ENCODE measurements at places on chromosomes 13 and 19.

- DNase-seq: peak; percentile 15
Measured at GRCh38 chr13:36789061-36789460, 30.0 kb upstream of the RFXAP start.

- peak; percentile 12 for DNase-seq
Measured at GRCh38 chr19:57363688-57364181, 384 bp downstream of the TRAPPC2B start.

DNA sequence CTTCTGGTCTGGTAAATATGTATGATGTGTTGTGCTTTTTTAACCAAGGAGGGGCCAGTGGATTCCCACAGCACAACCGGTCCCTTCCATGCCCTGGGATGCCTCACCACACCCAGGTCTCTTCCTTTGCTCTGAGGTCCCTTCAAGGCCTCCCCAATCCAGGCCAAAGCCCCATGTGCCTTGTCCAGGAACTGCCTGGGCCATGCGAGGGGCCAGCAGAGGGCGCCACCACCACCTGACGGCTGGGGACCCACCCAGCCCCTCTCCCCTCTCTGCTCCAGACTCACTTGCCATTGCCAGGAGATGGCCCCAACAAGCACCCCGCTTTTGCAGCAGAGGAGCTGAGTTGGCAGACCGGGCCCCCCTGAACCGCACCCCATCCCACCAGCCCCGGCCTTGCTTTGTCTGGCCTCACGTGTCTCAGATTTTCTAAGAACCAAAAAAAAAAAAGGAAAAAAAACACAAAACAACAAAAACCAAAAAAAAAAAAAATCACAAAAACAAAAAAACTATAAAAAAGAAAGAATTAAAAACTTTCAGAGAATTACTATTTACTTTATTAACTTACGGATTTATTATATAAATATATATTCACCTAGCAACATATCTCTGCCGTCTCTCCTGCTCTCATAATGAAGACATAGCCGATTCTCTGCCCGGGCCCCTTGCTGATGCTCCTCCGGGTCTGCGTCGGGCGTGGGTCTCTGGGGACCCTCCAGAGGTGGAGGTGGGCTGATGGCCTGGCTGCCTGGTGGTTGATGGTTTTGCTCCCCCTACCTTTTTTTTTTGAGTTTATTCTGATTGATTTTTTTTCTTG, 14.4 kb downstream of the CAPN12 start:
- peak; percentile 50 for DNase-seq

- DNase-seq: peak; percentile 53
Measured at GRCh38 chr13:104779311-104779993, 1713.2 kb upstream of the SLC10A2 start.

- DNase-seq: peak; percentile 39
Measured at GRCh38 chr13:52345048-52345447, 60.9 kb downstream of the THSD1 start.

GRCh38 chr19:8044018-8044417, 8.5 kb upstream of the CCL25 start:
- DNase-seq: no peak

DNA sequence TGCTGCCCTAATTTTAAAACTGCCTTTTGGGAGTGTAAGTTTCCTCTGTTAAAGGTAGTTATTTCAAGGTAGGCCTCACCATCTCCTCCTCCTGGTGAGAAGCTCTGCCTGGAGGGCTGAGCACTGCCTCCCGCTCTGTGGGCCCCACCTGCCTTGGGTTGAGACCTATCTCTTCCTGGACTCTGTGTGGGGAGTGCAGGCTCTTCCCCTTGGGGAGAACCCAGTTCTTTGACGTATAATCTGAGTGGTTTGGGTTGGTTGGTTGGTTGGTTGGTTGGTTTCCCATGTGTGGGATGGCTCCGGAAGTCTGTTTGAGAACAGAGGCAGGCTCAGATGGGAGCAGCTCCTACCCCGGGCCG, 39.1 kb downstream of the ACTN4 start:
- DNase-seq: no peak

DNA sequence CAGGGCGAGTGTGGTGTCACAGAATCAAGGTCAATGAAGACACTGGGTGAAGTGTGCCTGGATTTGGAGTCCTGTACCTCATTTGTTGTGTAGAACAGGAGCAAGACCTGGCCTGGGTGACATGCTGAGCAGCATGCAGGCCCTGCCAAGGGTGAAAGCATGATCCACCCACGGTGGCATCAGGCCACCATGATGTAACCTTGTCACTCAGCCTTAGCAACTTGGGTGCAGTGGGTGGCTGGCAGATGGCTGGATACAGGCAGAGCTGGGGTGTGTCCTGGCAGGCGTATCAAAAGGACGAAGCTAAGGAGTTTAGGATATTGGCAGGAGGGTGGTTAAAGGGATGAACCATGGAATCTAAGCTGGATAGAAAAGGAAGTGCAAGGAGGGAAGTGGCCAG, 10.3 kb downstream of the THSD1 start:
- DNase-seq: no peak

DNA sequence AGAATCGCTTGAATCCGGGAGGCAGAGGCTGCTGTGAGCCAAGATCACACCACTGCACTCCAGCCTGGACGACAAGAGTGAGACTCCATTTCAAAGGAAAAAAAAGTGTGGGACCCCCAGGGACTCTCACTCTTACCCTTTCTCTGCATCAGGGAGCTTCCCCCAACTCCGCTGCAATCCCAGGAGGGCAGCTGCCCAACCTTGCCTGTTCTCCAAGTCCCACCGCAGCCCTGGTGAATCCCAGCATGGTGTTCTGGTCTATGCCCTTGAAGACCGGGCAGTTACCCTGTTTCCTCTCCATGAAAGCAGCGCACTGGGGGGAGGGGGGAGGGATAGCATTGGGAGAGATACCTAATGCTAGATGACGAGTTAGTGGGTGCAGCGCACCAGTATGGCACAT, 35.7 kb upstream of the DPRX start:
- DNase-seq: no peak

DNA sequence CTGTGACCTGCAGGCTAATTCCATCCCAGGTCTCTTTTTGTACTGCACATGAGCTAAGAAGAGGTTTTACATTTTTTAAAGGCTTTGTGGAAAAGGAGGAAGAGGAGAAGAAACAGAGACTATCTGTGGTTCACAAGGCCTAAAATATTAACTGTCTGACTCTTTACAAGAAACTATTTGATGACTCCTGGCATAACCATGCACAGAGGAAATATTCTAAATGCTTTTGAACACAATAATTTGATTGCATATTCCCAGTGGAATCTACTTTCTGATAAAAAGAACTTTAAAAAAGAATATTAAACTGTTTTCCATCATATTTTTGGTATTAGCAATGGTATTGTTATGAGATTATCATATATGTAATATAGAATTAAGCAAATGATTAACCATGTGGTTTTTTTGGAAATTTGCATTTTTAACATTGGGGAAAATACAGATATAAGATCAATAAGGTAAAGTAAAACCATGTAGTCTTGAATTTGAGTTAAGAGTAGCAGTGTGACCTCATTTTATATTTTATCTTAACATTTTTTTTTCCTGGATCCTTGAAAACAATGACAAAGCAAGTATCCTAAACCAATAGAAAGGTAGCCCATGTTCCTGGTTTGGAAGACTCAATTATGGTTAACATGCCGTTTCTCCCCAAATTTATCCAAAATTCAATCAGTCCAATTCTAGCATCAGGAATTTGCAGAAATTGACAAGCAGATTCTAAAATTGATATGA, 251.0 kb downstream of the UQCRFS1 start:
- peak; percentile 93 for DNase-seq

DNA sequence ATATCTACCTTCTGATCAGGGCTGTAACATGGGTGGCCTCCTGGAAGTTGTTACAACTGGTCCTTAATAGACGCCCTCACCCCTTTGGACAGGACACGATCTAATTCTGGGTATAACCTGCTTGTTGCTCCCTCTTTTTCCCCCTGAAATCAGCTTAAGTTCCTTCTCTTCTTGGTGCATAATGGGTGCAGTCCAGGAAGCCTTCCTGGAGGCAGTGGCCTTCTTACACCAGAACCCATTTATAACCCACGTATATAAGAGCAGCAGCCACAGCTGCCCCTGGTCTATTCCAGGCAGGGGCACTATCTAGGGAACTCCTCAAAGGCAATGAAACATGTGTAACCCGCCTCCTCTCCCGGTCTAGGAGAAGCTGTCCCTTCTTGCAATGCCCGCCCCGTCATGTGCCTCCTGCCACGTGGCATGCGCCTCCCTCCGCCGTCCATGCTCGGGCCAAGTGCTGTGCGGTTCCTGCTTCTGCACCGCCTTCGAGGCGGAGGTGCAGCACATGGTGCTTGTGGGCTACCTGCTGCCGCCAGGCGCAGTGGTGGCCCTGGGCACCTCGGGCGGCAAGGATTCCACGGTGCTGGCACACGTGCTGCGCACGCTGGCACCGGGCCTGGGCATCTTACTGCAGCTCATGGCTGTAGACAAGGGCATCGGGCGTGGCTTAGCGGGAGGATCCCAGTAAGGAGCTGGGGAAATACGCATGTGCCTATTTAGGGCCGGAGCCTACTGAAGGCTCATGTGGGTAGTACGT, 27.3 kb downstream of the ZNF175 start:
- no peak for DNase-seq

- DNase-seq: no peak
Measured at GRCh38 chr19:13078897-13079541, 23.6 kb downstream of the LYL1 start.

DNA sequence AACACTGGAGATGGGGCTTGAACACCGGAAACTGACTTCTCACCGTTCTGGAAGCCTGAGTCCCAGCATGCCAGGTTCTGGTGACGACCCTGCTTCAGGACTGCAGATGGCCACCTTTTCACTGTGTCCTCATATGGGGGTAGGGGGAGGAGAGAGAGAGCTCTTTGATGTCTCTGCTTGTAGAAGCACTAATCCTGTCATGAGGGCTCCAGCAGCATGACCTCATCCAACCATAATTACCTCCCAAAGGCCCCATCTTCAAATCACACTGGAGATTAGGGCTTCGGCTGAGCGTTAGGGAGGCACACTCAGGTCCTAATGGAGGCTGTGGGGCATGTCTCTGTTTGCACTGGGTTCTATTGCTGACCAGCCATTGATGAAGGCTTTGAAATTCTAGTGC, 255.3 kb downstream of the TEX29 start:
- DNase-seq: no peak

GRCh38 chr19:4541114-4541805, 1.4 kb upstream of the LRG1 start:
- no peak for DNase-seq

- DNase-seq: no peak
Measured at GRCh38 chr19:31185261-31185660, 164.0 kb downstream of the TSHZ3 start.

- DNase-seq: no peak
Measured at GRCh38 chr19:30358821-30359580, 13.2 kb upstream of the ZNF536 start.

- peak; percentile 53 for DNase-seq
Measured at GRCh38 chr13:42211704-42212464, 60.1 kb upstream of the AKAP11 start.

DNA sequence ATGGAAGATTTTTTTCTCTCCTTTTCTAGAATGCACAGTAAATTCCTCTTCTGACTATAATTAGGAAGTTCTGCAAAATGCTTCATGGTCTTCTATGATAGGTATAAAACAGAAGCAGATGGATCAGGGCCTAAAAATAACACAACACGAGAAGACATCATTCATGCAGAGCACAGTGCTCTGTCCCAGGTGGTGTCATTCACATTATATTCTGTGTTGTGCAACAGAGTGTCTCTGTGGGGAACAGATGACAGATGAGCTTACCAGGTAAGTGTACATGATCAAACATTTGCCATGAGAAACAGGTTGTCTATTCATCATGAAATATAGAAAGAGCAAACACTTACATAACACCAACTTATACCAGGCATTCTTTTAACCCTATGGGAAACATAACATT, 288.3 kb downstream of the KCTD12 start:
- no peak for DNase-seq

DNA sequence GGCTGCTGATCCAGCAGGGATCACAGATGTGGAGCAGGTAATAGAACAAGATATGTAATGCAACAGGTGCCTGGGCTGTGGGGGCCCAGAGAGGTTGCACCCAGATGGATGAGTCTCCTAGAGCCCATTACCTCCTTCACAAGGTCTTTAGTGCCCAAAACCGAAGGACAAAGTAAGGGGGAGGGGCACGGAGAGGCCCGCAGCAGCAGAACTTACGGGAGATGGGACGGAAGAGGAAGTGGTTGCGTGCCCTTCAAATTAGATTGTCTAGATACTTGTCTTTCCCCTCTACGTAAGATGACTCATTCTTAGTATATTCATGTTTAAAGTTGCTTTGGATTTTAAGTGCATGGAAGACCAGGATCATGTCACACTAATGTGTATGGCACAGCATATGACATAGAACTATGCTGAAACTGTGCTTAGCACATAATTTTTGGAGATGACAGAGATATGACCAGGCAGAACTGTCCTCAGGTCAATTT, 5.7 kb upstream of the MRPS31 start:
- peak; percentile 61 for DNase-seq

DNA sequence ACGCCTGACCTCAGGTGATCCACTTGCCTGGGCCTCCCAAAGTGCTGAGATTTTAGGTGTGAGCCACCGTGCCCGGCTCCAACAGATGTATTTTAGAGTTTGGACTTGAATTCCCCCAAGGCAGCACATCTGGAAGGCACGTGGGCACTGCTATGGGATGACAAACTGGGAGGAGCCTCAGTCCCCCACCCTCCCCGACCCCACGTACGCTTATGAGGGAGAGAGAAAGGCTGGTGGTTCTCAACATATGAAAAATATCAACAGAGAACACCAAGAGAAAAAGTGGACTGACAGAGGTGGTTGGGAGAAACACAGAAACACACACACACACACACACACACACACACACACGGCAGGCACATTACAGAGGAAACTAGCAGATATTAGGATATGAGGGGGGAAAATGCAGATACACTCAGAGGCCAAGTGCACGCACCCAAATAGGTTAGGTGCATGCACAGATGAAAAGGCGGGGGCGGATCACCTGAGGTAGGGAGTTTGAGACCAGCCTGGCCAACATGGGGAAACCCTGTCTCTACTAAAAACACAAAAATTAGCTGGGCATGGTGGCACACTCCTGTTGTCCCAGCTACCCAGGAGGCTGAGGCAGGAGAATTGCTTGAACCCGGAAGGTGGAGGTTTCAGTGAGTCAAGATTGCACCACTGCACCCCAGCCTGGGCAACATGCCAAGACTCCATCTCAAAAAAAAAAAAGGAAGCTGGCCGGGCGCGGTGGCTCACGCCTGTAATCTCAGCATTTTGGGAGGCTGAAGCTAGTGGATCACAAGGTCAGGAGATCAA, 3.2 kb downstream of the STX10 start:
- peak; percentile 50 for DNase-seq

- DNase-seq: no peak
Measured at GRCh38 chr19:12244370-12244769, 50.3 kb downstream of the ZNF44 start.

- DNase-seq: no peak
Measured at GRCh38 chr19:21677696-21678418, 89.5 kb downstream of the ZNF100 start.

GRCh38 chr13:113630804-113631203, 27.2 kb downstream of the ATP4B start:
- DNase-seq: no peak

Data from fibroblast of skin of right biceps (primary cell).